Peyer's patch (tissue), 4 donors: ENCODE measurements at places on chromosomes 5 and 9.
A peak's percentile ranks its signal among the peaks of the same experiment; 100 is the strongest.

DNA sequence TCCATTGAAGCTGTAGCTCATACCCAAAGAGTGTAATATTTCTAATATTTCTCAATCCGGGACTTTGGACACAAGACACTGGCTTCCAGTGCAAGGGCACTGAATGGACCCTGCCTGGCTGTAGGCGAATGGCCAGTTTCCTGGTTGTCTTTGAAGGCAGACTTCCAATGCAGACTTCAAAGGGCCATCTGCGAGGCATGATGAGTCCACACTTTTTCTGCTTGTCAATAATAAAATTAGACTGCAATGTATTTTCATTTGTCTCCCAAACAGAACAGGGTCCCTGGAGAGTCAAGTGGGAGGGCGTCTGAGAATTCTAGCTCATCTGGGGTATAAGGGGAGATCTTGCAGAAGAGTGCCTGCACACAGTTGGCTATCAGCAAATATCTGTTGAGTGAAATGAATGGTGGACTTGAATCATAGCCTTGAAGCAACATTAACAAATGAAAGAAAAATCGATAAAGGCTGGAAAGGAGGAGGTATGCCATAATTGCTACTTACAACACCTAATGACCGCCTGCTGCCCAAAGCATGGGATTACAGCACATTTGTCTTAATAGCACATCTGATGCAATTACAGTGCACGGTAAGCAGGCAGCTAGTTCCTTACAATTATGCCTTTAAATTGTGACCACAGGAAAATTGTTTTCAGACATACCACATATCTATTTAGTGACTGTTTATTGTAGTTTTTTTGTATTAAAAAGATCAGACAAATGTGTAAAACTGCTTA lies 137.5 kb downstream of the ARHGEF28 start:
- DNase-seq, result no peak

DNA sequence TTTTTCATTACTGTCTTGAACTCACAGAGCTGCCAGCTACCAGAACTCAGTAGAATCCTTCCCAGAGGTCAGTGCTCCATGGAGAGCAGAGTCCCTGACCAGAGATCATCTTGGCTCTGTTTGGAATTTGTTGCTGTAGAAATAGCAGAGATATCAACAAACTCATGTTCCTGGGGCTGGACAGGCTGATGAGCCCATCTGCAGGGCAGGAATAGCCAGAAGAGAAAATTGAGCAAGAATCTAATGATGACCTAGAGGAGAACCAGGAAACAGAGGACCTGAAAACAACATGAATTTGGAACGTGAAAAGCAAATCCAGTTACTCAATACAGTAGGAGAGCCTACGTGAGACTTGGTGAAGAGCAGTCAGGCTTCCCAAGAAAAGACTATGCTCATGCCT lies 437.8 kb downstream of the PLK2 start:
- no peak for DNase-seq

DNA sequence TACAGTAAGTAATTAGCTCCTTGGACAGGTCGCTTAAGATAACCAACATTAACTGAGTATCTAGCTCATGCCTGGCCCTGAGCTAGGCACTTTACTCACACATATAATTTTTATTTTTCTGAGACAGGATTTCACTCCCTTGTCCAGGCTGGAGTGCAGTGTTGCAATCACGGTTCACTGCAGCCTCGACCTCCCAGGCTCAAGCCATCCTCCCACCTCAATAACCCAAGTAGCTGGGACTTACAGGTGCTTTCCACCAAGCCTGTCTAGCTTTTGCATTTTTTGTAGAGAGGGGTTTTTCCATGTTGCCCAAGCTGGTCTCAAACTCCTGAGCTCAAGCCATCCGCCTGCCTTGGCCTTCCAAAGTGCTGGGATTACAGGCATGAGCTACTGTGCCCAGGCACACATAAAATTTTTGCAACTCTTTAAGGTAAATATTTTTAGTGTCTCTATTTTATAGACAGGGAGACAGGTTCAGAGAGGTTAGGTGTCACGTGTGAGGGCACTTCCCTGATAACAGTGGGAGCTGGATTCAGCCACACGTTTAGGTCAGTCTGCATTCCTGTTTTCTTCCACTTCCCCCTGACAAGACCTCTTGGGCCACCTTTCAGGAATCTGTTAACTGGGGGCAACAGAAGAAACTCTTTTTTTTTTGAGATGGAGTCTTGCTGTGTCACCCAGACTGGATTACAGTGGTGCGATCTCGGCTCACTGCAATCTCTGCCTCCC lies 18.2 kb downstream of the HBEGF start:
- no peak for DNase-seq

DNA sequence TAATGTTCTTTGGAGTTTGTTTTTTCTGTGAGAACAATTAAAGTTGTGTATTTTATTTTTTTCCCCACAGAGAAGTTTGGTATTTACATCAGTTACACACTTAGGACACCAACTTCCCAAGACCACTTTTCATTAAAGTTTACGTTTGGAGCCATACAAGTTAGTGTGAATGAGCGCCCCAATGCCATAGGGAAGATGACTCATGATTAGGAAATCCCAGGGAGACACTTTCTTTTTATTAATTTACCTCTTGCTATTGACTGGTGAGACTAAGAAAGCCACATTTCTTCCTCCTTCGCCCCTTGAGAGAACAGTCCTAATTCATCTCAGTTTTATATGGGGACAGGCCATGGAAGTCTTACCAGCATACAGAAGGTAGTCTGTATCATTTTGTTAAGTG lies 57.1 kb downstream of the EDIL3 start:
- no peak for DNase-seq

- no peak for DNase-seq
Observed at GRCh38 chr5:98557916-98558315, 215.5 kb upstream of the RGMB start.

DNA sequence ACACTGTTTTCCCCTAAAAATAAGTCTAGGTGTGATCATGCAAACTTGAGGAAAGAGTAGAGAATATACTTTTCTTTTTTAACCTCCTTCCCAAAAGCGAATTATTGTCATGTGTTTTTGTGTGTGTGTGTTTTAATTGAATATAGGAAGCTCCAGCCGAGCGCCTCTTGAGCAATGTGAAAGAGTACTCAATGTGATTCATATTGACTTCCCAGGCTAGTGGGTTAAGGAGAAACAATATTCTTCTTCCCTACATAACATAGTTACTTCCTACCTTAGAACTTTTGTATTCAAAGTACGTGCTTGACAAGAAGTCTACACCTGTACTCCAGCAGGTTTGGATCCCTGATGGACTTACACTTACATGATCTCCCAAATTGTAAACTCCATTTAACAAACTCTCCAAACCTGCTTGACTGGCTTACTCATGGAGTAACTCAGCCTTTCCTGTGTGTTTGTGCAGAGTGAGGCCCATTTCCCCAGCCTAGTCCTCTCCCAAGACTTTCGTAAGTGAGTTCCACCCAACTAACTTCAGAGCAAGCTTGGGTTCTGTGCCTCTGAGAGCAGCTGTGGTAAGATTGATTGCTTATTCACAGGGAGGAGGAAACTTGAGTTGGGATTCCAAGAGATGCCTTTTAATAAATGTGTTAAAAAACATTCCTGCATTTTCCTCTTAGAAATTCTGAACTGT lies 9.3 kb downstream of the SLC28A3 start:
- DNase-seq, result no peak

GRCh38 chr5:176870110-176870591 lies 29.0 kb downstream of the HK3 start:
- no peak for DNase-seq

DNA sequence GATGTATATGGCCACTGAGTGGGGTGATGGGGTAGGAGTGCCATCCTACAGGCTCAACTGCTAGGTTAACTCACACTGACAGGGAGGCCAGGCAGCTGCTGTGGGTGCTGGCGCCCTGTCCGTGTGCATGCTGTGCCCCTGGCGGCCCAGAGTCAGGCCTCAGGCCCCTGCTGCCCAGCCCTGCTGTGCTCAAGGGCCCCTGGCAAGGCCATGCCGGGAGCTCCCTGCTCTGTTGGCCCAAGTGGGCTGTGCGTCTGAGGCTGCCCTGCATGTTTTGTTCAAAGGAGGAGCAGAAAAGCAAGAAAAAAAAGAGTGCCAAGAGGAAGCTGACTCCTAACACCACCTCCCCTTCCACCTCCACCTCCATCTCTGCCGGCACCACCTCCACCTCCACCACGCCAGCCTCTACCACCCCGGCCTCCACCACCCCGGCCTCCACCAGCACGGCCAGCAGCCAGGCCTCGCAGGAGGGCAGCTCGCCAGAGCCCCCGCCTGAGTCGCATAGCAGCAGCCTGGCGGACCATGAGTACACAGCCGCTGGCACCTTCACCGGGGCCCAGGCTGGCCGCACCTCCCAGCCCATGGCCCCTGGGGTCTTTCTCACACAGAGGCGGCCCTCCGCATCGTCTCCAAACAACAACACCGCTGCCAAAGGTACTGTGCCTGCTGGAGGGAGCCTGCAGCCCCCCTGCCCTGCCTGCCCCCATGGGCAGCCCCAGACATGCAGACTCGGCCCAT lies 100.1 kb downstream of the PHF2 start:
- DNase-seq, result peak; percentile 12

DNA sequence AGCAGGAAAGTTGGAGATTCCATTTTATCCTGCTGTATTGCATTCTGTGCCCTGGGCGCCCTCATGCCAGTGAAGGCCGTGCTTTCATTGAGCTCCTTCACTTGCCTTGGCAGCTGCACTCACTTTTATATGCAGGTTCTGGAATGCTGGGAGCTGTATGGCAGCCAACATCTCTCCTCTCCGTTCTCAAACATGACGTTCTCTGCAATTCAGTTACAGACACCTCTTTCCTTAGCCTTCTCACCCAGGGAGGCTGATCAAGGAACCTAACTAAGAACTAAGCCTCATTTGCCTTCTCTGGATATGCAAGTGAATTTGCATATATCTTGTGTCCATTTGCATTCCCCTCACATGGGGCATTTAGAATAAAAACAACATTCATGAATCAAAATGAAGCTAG lies 29.4 kb upstream of the PURA start:
- no peak for DNase-seq

DNA sequence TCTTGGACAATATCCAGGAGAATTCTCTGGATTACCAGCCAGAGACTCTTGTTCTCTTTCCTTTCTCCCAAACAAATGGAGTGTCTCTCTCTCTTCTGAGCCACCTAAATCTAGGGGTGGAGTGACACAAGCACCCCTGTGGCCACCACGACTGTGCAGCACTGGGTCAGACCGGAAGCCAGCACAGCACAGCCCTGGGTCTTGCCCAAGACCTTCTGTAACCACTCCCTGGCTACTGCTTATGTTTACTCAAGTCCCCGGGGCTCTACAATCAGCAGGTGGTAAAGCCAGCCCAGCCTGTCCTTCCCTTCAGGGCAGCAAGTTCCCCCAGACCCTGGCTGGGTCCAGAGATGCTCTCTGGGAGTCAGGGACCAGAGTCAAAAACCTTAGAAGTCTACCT lies 110.0 kb upstream of the TUT7 start:
- no peak for DNase-seq

DNA sequence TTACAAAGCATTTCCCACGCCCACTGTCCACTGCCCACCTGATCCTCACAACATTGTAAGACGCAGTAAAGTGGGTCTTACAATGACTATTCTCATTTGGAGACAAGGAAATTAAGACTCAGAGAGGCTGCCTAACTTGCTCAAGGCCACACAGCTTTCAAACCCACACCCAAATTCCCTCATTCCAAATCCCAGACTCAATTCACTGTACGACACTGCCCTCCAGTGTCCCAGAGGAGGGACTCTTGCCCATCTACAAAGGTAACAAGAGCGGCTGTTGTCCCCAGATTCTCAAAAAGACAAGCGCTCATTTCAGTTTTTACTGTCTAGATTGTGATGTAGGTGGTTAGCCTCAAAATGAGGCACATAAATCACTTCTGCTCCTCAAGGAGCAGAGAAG lies 184.6 kb downstream of the ACTL7B start:
- no peak for DNase-seq

GRCh38 chr5:171242521-171242920 lies 66.5 kb upstream of the TLX3 start:
- no peak for DNase-seq

- no peak for DNase-seq
Observed at GRCh38 chr5:73892806-73893205, 266.8 kb downstream of the ARHGEF28 start.

DNA sequence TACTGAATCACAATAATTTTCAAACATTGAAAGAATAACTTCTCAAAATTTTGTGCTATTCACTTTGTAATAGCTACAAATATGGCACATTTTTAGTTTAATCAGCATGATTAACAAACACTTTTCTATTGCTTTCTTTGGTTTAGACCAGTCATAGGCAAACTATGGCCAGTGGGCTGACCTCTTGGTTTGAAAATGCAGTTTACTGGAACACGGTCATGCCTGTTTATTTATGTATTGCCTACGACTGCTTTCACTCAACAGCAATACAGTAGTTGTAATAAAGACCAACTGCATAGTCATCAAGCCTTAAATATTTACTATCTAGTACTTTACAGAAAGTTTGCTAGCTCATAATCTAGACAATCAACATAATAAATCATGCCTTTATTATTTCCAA lies 810.8 kb downstream of the TLE1 start:
- no peak for DNase-seq

DNA sequence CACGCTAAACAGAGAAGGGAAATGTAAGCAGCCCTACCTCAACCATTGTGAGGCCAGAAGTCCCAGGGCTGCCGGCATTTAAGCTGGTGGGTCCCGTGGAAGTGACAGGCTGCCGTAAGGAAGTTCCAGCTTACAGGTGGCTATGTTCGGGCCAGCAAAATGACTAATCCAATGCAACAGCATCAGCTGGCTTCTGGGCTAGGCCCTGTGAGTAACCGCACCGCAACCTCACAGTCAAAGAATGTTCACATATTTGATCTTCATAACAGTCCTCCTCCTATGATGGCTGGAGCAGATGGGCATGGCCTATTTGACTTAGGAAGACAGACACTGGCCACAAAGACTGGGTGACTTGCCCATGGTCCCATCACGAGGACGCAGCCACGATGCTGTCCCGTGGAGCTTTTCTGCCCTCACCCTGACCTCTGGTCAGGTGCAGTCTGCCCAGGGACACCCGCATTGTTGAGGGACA lies 88.2 kb downstream of the LIFR start:
- DNase-seq, result no peak

DNA sequence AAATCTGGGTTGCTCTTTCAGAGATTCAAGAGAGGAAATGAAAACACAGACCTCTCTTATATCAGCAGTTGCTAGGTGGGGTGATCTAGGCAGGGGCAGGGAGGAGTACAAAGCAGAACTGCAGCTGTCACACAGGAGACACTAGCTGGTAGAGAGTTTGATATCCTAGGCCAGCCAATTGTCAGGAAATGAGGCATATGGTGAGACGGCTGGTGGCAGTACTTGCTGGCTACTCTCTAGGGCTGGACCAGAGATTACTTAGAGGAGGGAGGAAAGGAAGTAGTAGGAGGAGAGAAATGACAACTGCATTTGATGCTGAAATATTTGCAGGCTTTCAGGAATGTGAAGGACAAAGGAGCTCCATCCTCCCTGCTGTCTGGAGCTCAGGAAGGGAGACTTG lies 113.8 kb downstream of the TRIM32 start:
- no peak for DNase-seq

DNA sequence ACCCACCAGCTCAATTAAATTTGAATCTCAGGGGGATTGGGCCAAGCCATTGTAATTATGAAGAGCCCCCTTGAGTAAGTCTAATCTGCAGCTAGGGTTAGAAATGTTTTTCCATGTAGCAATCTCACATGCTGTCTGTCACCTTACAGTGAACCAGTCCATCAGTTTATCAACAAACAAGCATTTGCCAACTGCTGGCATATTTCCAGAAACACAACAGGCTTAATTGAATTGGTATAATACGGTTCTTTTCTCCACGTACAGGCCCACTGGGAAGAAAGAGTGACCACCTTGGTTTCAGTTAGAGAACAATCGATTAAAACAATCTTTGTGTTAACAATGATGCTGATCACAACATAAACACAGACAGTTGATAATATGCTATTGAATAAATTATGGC lies 67.4 kb downstream of the NSUN2 start:
- no peak for DNase-seq
